ENCODE measurements at places on chromosomes 1 and 21.

DNA sequence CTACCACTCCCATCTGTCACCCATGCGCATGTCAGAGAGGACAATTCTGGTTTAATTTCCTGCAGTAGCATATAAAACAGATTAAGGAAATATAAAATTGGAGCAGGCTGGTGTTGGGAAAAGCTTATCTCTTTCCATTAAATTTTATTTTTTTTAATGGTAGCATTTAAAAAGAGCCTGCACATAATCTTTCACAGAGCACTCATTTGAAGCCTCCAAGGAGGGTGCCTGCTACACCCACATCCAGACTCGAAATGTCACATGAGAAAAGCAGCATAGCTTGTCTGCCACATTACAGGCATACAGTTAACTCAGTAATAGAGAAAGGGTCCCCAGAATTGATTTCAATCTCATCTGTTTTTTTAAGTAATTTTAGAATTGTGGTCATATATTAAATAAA lies 599.0 kb downstream of the KIF26B start:
- no peak for DNase-seq

- no peak for DNase-seq
Measured at GRCh38 chr1:71033136-71033535, 14.5 kb downstream of the PTGER3 start.

- DNase-seq = no peak
Measured at GRCh38 chr1:64574301-64574700, 104.4 kb downstream of the CACHD1 start.

DNA sequence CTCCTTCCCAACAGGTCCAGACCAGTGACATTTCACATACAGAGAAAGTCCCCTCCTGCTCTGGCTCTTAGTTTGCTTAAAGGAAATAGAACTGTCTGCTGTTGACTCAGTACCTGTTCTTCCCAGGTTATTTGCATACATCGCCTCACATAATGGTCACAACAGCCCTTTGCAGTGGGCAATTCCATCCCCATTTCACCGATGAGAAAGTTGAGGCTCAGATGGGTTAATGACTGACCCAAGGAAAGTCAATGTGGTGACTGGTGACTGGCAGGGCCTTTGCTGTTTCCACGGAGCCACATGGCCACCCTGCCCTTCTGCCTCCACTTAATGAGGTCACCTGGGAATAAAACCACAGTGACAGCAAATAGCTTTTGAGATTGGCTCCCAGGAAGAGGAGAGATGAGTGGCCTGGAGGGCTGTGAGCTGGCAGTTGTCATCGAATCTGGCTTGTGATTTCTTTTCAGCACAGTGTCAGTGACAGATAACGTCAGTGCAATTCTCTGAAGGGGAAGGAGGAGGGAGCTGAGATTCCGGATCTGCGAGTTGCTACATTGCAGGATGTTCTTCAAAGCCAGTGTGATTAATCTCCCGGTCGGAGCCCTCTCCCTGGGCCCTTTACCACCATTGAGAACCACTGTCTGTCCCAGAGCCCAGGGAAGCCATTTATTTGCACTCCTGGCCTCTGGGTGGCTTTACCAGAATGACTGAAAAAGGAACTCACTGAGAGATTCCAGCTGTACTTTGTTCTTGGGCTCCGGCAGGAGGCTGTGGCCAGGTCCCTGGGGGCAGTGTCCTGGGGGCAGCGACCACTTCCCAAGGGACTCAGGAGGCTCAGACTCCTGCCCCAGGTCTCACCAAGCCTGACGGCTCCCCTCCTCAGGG lies 117.2 kb downstream of the CNIH3 start:
- DNase-seq = no peak
